ENCODE measurements at places on chromosomes 6 and 20.

DNA sequence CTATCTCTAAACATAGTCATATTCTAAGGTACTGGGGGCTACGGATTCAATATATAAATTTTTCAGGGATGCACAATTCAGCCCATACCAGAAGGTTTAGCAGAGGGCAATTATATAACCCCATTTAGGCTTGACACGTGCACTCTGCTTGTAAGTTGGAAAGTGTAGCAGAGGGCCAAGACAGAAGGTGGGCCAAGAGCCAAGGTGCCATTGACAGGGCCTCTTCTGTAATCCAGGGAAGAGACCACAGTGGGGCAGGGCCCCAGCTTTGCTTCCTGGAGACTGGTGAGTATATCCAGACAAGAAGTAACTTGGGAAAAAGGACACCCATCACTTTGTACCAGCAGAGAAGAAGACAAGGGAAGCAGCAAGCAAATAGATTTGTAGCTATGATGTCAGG lies 672.4 kb upstream of the MARCKS start:
- no peak for DNase-seq

GRCh38 chr6:44115866-44116265 lies 11.4 kb downstream of the MRPL14 start:
- no peak for DNase-seq

DNA sequence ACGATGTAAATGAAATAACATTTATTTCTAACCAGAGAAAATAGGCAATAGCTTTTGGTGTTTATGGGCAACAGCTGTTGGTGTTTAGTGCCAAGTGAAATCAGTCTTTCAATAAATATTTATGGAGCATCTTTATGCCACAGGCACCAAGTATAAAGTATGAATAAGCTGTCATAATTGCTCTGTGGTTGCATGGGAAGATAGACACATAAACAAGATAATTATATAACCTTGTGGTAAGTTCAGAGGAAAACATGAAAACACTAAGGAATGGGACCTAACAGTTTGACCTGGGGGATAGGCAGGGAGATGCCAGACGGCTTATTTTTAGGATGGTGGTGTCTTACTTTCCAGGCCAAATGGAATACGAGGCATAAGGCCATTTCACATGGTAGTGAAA lies 110.9 kb downstream of the GFRAL start:
- no peak for DNase-seq

GRCh38 chr6:105797983-105798453 lies 288.1 kb upstream of the PRDM1 start:
- no peak for DNase-seq

GRCh38 chr20:10366898-10367692 lies 66.9 kb downstream of the MKKS start:
- no peak for DNase-seq
